ENCODE measurements at places on chromosomes 1 and 21. TPM values are rescaled to one million over a fixed set of nuclear protein-coding genes. Genes with fewer than 3 reads are reported as not detected.

GBP7 gene
- not detected for polyA plus RNA-seq

GRCh38 chr1:85504417-85504816, 39.5 kb upstream of the DDAH1 start:
- no peak for DNase-seq

ETV3L gene
- polyA plus RNA-seq = not detected

- no peak for DNase-seq
Measured at GRCh38 chr1:145993618-145994390, 2.6 kb downstream of the TXNIP start.

CD48 gene
- 0.80 TPM for polyA plus RNA-seq

- DNase-seq = peak; percentile 49
Measured at GRCh38 chr1:178781533-178782330, 56.7 kb downstream of the RALGPS2 start.

CFHR3 gene
- 0.50 TPM for polyA plus RNA-seq

PRRC2C gene
- 153 TPM for polyA plus RNA-seq

SELENBP1 gene
- polyA plus RNA-seq = 50.4 TPM

DNA sequence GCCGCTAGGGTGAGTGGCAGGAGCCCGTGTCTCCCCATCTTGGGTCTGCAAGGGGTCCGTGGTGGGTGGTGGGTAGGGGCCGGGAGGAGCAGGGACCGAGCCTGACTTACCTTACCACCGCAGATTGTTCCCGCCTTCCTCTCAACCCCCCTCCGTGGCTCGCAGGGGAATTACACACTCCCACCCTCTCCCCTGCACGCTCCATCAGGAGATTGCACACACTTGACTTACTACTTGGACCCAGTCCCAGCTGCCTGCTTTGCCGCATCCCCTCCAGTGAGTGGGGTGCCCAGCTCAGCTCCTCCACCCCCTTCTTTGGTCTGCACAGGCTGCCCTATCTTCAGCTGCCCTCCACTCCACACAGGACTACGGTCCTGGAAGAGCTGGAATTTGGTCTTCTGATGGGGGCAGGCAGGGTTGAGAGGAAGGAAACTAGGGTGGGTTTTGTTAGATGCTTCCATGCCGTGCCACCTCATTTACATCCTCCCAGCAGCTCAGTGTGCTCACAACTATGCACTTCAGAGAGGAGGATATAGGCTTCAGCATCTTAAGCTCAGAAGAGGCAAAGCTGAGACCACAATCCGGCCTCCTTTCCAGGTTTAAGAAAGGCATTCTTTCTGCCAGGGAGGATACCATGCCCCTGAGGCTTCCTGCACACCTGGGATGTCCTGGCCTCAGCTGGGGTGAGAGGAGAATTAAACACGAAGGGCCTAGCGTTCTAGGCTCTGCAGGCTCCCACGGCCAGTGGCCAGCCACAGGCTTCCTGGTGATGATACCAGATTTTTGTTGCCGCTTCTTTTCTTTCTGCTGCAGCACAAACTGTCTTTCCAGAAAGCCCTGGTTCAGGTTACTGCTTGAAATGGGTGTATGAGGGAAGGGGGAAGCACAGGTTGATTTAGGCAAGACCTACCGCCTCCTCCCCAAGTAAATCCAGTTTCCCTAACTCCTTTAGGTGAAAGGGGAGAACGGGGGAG, 2.3 kb downstream of the KCNC4 start:
- DNase-seq = no peak

GRCh38 chr1:108045460-108045859, 80.5 kb upstream of the VAV3 start:
- DNase-seq = no peak

DNA sequence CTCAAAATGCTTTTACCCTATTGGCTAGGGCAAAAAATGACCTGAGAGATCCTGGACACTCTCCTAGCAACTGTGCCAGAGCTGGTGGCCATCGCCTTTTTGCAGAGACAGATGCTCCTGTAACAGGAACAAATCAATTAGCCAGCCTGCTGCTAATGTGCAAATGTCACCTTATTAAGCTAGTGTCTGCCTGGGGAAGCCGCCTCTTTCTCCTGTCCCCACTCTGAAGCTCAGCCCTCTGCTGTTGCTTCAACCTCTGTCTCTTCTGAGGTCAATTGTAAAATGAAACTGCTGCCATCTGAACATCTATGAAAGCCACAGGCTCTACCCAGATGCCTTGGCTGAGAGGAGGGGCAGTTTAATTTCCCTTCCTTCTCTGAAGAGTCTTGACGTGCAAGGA, 85.5 kb upstream of the CACNA1E start:
- DNase-seq = no peak

GRCh38 chr1:79539001-79539400, 532.5 kb upstream of the ADGRL4 start:
- no peak for DNase-seq

GRCh38 chr1:2108213-2108876, 58.1 kb downstream of the PRKCZ start:
- DNase-seq = no peak

IGSF21 gene
- 0.12 TPM for polyA plus RNA-seq

DNA sequence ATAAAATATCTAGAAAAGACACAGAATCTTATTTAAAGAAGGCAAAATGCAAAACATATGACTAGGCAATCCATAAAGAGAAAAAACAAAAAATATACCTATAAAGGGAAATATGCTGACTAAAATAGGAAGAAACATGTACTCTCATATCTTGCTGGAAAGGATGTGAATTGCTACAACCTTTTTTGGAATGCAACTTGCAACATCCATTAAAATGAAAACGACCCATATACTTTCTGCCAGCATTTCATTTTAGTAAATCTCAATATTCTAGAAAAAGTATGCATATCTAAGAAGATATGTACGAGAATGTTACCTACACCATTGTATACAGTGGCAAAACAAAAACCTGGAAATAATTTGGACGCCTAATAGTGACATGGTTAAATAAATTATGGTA, 56.6 kb downstream of the EDEM3 start:
- no peak for DNase-seq

- no peak for DNase-seq
Measured at GRCh38 chr1:66788231-66788939, 12.7 kb downstream of the INSL5 start.

GRCh38 chr1:172427191-172427590, 6.7 kb downstream of the C1orf105 start:
- no peak for DNase-seq

SMCP gene
- polyA plus RNA-seq = not detected

GRCh38 chr1:39877231-39877778, 6.0 kb downstream of the TRIT1 start:
- no peak for DNase-seq

CYP4Z1 gene
- polyA plus RNA-seq = 0.52 TPM

DNA sequence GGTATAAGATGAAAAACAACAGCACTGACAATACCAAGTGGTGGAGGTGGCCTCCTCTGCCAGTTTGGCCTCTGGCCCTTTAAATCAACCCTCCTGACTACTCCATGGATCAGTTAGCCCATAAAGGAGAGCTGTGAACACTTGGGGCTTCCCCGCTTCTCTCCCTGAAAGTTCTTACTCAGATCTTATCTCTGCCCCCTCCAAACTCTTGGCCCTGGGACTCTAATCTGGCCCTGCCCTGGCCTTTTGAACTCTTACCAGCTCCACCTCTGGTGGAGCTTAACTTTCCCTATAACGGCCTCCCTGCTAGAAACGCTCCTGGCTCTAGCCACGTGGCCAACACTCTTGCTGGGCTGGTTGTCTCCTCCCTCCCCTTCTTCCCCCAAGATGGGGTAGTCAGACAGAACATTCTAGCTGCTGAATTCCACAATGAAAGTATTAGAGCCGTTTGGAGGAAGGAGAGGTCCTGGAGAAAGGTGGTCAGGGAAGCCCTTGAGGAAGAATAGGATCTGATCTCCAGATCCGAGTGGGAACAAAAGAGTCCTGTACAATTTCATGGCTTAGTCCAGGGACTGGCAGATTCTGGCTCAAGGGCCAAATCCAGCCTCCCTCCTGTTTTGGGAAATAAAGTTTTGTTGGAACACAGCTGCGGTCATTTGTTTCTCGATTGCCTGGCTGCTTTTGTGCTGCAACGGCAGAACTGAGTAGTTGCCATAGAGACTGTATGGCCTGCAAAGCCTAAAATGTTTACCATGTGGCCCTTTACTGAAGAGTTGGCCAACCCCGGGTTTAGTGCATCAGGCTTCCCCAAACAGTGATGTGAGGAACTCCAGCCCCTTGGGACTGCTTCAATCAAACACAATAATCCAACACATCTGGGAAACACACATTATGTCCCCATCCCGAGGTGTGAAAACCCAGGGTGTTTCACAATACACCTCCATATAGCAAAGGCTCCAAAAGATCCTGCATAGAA, 9.5 kb upstream of the PIGR start:
- no peak for DNase-seq

VWA5B1 gene
- 2.5 TPM for polyA plus RNA-seq

- DNase-seq = no peak
Measured at GRCh38 chr1:167428395-167428794, 89.9 kb downstream of the CD247 start.

DNA sequence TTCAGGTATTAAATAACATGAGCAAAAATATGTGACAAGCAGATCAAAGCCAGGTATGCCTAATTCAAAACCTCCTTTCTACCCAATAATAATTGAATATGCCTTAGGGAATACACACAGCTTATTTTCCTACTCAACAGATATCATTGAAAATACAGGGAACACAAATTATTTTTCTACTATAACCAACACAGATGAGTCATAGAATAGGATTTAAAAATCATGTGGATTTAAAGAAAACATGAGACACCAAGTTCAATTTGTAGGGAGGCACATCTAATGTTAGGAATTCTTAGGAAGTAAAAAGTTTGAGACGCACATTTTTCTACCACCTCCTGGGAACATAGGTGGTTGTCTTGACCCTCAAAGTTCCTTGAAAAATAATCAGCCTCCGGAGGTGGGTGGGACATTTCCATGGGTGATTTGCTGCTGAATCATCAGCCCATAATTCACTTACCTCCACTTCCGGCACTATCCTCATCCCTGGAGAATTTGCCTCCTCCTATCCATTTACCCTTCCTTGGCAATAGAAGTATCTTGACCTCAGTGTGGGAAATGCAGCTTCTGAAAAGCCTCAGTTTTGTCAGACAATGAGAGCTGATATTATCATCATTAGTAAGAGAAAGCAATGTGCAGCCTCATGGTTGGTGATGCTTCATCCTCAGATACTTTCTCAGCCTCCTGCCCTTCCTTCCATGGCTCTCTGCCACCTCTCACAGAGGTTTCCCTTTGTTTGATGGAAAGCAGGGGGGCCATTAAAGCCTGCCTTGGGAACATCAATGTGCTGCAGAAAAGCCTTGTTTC, 33.5 kb upstream of the RGS4 start:
- DNase-seq = no peak

TAS1R1 gene
- polyA plus RNA-seq = not detected

- DNase-seq = no peak
Measured at GRCh38 chr1:41618066-41618825, 133.8 kb upstream of the EDN2 start.

SLC41A1 gene
- 35.4 TPM for polyA plus RNA-seq

GRCh38 chr1:192602757-192603156, 27.2 kb downstream of the RGS1 start:
- DNase-seq = no peak

GRCh38 chr1:67299296-67299695, 8.4 kb upstream of the IL12RB2 start:
- DNase-seq = no peak

KRTAP10-2 gene
- not detected for polyA plus RNA-seq

- no peak for DNase-seq
Measured at GRCh38 chr1:85146972-85147359, 53.9 kb downstream of the SYDE2 start.

- DNase-seq = no peak
Measured at GRCh38 chr21:41741253-41742072, 25.4 kb downstream of the RIPK4 start.

DNA sequence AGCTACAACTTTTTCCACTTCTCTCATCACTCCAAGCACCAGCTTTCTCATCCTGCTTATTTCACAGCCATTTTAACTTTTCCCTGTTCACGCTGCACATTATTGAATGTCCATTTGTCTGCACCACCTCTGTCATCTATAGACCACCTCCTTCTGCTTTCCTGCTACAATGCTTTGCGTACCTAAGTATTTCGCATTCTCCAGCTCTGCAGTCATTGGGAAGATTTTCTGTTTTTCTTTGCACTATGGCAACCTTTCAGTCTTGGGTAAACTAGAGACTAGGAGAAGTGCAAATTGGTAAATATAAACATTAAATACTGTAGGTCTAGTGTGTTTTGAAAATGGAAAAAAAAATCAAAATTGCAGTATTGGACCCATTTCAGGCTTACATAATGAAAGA, 835 bp downstream of the CCDC30 start:
- DNase-seq = no peak

DNA sequence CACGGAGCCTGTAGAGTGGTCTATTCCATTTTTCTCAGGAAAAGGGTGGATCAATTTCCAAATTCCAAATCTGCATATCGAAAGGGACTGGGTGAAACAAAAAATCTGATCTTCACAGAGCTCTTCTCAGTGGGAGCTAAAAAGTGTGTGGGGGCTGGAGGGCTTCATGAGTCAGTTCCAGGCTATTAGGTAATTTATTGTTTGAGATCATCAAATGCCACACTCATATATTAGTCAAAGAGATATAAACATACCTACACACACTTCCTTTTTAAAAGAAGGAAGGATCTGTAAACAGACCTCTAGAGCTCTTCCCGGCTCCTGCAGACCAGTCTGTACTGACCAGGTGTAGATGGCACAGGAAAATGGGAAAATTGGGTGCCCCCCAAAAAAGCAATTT, 175.4 kb downstream of the ZBTB18 start:
- DNase-seq = no peak

PTCH2 gene
- polyA plus RNA-seq = 5.4 TPM

DNA sequence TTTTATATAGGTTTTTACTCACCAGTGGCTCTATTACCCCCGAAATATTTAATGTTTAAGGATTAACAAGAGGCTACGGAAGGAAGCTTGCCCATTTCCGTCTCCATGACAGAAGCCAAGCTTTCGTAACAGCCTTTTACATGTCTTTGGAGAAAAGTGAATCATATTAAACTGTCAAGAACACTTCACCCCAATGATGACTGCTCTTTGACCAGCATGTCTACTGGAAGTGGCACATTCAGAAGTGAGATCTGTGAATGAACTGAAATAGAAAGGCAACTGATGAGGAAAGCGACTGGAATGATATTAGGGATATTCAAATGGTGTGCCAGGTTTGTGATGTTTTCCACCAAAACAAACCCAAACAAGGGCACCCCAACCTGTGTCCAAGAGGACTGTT, 8.5 kb upstream of the PRDM15 start:
- DNase-seq = no peak

HTR6 gene
- polyA plus RNA-seq = 1.6 TPM

ZNF683 gene
- not detected for polyA plus RNA-seq

AKT3 gene
- 27.7 TPM for polyA plus RNA-seq

DNA sequence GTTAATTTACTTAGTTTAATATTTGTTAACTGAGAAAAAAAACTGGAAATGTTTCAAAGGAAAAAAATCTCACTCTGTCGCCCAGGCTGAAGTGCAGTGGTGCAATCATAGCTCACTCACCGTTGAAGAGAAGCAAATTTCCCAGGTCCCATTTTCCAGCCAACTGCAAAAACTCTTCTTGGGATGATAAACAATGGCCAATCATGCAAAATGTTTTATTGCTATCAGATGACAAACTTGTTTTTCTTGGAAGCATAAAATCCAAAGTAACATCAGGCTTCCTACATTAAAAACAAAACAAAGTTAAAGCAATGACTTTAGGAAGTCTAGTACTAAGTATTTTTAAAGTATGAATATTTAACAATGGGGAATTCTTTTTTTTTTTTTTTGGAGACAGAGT, 84.9 kb downstream of the LYST start:
- DNase-seq = no peak

- DNase-seq = no peak
Measured at GRCh38 chr1:204927673-204928641, 57.3 kb downstream of the NFASC start.

GUCA2A gene
- polyA plus RNA-seq = not detected

- no peak for DNase-seq
Measured at GRCh38 chr1:87213135-87213515, 115.6 kb upstream of the LMO4 start.

All from left kidney (tissue), 8 donors.